Mucosa of descending colon (tissue), 3 donors: ENCODE measurements at places on chromosomes 11 and 22. TPM values are rescaled to one million over a fixed set of nuclear protein-coding genes. Genes with fewer than 3 reads are reported as not detected.

- no peak for DNase-seq
These were observed 76.6 kb downstream of the WT1 start for GRCh38 chr11:32358729-32359128.

DNA sequence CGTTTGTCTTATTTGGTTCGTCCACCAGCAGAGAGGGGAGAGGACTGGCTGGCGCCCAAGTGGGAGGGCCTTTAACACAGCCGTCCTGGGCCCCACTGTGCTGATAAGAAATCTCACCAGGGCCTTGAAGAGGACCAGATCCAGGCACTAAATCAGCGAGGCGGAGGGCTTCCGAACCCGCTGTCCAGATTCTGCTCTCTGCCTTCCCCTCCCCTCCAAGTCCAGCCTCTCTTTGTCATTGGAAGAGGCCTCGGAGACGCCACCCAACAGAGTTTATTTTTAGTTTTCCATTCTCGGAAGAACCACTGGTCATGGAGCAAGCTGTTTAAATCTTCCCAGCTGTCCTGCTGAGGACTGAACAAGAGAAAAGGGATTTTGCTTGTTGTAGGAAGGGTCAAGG lies 9.3 kb upstream of the FXYD6 start:
- DNase-seq: peak; percentile 42

GRCh38 chr11:117809236-117810055 lies 12.4 kb upstream of the DSCAML1 start:
- DNase-seq: peak; percentile 88

- DNase-seq: no peak
These were observed 1335.9 kb downstream of the TBC1D22A start for GRCh38 chr22:48098243-48098920.

DNA sequence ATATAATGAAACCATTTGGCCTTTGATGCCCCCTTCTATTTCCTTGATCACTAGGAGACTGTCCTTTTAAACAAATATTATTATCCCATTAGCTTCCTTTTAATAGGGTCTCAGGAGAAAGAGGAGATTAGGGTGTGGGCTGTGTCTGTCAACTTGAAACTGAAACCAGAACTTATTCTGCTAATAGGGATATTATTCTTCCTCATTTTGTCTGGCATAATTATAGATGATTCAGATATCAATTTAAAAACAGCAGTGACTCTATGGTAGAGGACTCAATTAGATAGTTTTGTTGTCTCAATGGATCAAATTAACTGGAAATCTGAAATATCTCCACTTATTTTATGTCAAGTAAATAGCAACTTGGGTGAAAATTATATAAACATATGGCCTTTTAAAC lies 584.9 kb upstream of the CCDC90B start:
- DNase-seq: no peak

DNA sequence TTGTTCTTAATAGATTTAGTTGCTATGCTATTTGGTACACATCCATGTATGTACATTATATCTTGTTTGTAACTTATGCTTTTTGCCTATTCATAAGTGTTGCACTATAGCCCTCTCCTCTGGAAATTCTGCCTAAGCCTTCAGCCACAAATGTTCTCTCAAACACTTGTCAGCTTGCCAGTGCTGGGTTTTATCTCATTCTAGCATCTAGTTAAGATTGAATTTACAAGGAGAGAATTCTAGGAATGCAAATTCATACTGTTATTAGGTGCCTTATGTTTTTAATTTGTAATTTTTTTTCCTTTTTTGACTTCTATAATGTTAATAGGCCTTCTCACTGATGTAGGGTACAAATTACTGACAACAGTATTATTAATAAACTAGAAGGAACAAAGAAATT lies 14.6 kb upstream of the CTSC start:
- no peak for DNase-seq

GRCh38 chr11:28524098-28524497 lies 415.9 kb downstream of the METTL15 start:
- DNase-seq: no peak

- DNase-seq: no peak
These were observed 1.1 kb upstream of the GSTT4 start for GRCh38 chr22:24006207-24006913.

DNA sequence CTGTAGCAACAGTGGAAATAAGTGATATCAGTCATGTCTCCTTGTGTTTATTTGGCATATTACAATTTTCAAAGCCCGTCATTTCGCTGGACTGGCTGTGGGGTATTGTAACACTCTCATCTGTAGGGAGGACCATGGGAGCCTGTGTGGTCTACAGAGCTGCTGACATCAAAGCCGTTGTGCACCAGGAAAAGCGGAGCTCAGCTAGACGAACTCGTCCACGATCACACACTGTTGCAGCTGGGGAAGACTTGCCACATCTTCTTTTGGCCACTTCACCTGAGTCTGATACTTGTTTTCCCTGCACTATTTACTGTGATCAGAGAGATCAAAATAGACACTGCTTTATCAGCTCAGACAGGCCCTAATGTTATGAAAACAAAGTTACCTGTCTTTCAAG lies 741.3 kb downstream of the OPCML start:
- no peak for DNase-seq

- DNase-seq: no peak
These were observed 596.2 kb downstream of the BUD13 start for GRCh38 chr11:116176484-116177005.

- DNase-seq: peak; percentile 67
These were observed 33.4 kb downstream of the FDX1 start for GRCh38 chr11:110463153-110463552.

- DNase-seq: no peak
These were observed 38.0 kb upstream of the JAM3 start for GRCh38 chr11:134030853-134031252.

DNA sequence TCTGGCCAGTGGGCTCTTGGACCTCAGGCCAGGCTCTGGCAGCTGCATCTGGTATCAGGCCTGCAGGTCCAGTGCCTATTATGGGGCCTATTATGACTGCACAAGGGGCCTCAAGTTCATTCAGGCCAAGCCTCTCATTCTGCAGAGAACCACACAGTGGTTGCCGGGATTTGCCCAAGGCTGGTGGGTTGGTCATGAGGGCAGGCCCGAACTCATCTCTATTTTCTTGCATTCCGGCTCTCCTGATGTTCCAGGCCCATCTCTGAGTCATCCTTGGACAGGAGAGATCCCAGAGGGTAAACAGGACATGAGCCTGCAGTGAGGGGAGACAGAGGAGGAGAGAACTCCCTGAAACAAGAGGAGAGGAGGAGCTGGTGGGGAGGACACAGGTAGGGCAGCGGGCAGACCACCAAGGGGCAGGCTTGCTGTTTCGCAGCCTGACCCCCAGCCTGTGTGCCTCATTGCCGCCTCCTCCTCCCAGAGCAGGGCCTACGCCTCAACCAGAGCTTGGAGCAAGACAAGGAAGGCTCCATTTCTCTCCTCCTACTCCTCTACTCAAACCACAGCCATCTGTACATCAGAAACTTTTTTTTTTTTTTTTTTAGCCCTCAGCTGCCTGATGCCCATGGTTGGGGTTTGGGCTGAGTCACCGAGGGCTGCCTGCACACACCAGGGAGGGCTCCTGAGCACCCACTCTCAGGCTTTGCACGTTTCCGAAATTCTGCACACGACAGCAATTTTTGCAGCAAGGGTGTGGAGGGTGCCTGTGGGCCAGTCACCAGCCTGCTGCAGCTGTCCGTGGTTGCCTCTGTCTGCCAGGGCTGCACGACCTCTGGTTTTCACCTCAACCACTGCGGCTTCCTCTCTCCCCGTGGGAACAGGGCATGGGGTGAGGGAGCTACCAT lies 12.7 kb upstream of the TREH start:
- DNase-seq: peak; percentile 21

GRCh38 chr22:30023099-30023660 lies 57.1 kb upstream of the HORMAD2 start:
- DNase-seq: no peak

GRCh38 chr11:12157241-12157661 lies 46.9 kb downstream of the MICAL2 start:
- no peak for DNase-seq

DNA sequence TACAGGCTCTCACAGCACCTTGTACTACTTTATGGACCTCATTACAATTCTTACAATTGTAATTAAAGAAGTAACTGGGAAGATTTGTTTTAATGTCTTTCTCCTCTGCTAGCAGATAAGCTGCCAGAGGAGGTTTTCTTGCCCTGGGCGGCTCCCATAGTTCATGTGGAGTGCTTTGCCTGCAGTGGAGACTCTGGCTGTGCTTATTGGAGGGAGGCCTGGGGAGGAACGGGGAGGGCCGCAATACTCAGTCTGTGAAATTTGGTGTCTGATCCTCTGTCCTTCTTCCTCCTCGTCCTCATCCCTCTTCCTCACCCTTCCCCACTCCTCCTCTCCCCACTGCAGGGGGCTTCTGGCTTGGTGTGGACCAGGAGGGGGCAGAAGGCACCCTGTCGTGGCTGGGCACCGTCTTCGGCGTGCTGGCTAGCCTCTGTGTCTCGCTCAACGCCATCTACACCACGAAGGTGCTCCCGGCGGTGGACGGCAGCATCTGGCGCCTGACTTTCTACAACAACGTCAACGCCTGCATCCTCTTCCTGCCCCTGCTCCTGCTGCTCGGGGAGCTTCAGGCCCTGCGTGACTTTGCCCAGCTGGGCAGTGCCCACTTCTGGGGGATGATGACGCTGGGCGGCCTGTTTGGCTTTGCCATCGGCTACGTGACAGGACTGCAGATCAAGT lies 5.6 kb downstream of the SLC35C1 start:
- DNase-seq: no peak

DNA sequence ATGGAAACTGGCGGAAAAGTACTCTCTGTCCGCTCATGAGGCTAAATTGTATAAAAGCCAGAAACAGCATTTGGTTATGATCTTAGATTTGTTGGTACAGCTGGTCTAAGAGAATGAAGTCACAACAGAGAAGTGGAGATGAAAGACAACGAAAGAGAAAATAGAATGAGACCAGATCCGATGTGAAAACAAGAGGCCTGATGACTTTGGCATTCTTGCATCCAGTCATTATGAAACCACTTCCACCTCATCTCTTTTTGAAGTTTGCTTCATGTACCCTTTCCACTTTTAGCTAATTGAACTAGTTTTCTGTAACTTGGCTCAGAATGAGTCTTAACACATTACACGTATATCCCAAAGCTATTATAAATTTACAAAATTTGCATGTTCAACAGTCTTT lies 1431.7 kb downstream of the LRRC4C start:
- DNase-seq: no peak

GRCh38 chr11:48124880-48125279 lies 91.7 kb upstream of the OR4B1 start:
- DNase-seq: no peak

GRCh38 chr11:120306519-120307242 lies 18.4 kb upstream of the TLCD5 start:
- DNase-seq: peak; percentile 70

DNA sequence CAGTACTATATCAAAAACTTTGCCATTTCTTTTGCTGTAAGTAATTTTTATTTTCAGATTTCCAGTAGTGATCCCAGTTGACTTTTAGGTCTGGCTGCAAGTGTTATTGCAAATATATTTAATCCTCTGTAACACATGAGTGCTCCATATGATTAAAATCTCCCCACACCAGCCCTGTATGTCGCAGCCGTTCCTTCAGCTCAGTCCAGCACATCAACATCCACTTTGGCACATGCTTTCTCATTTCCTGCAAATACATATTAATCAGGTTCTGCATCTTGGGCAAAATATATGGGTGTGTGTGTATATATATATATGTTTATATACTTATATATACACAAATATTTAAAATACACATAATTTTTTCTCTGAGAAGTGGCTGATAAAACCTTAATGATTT lies 919.5 kb downstream of the JRKL start:
- no peak for DNase-seq

GRCh38 chr11:6695377-6695776 lies 12.2 kb upstream of the MRPL17 start:
- no peak for DNase-seq

GRCh38 chr11:45850446-45850845 lies 3.2 kb downstream of the CRY2 start:
- DNase-seq: no peak

DNA sequence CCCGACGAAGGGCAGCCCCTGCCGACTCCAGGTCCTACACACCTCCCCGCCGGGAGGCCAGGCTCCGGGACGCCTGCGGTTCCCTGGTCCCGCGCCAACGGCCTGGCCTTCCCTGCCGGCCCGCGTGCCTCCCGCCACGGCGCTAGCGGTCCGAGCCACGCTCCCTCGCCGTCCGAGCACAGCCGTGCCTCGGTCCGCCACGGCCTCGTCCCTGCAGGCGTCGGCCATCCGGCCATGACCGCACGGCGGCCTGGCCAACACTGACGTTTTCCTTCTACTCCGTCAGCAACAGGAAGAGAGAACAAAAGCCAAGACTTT lies 532 bp downstream of the EIF4G2 start:
- no peak for DNase-seq

DNA sequence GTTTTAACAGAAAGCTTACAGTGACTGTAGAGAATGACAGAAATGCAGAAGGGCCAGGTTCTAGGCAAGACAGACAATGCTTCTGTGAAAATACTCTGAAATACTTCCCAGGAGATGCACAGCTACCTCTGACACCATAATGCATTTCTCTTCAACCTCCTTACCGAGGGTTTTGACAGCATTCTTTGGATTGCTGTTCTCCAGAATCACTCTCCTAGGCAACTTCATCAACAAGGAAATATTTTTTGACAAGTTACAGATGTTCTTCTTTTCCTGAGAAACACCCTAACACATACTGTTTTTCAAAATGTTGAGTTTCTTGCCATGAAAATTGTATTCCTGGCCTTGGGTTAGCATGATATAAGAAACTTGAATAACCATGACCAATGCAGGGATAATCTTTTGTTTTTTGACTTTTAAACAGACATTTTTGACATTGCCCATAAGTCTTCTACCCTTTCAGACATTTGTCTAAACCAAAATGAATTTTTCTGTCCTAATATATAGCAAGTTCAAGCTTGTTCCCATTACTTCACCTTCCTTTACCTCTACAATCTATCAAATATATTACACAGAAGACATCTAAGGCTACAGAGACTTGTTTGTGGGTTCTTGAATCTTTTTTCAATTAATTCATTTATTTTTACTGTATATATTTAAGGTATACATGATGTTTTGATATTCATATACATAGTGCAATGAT lies 108.1 kb downstream of the CCDC34 start:
- DNase-seq: no peak

Gene APLNR
- total RNA-seq: 5.7 TPM

Gene IL17RA
- total RNA-seq: 21.5 TPM

Gene MYEOV
- total RNA-seq: 2.8 TPM

Gene TRPM5
- total RNA-seq: 3.7 TPM

Gene OR8A1
- not detected for total RNA-seq

Gene GGTLC2
- total RNA-seq: not detected

Gene CBX6
- 23.6 TPM for total RNA-seq

Gene CRYBA4
- total RNA-seq: not detected

Gene SOX10
- total RNA-seq: 21.2 TPM

Gene FAM227A
- total RNA-seq: 1.5 TPM

Gene BAIAP2L2
- 63.7 TPM for total RNA-seq

Gene CREBZF
- total RNA-seq: 40.7 TPM

Gene MAPK8IP1
- total RNA-seq: 2.5 TPM

Gene MEI1
- 1.8 TPM for total RNA-seq

Gene FGF4
- not detected for total RNA-seq

Gene SBF2
- 35.2 TPM for total RNA-seq

Gene MYOD1
- total RNA-seq: not detected
